ENCODE measurements at places on chromosomes 3 and 15.

DNA sequence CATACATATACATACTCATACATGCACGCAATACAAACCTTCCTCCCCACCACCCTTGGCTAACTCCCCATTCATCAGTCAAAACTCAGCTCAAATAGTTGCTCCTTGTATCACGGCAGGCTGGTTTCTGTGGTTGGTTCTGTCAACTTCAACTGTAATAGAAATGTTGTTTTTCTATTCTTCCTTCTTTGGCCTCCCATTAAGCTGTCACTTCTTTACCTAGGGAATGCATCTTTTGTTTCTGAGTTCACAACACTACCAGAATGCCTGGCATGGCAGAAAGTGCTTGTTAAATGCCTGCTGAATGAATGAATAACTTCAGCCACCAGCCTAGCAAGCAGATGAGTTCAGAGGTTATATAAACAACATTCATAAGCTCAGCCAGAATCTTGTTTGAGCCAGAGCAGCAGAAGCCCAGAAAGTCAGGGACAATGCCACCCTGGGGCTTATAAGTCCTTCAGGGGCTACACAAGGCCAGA, 63.1 kb downstream of the B3GALNT1 start:
- DNase-seq = no peak

GRCh38 chr15:62145015-62145735, 19.9 kb downstream of the C2CD4B start:
- DNase-seq = no peak

DNA sequence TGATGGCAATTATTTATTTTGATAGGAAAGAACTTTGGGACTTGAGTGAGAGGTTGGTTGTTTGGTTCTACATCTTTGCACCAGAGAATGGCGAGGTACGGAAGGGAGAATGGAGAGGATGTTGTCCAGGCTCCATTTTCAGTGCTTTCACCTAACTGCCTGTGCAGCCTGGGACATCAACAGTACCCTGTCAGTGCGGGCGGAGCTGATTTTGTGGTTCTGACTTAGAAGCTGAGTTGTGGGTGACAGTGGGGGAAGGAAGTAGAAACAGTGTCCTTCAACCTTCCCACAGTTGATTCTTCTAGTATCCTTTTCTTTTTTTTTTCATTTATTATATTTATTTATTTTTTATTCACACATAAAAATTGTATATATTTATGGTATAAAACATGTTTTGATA, 95.3 kb downstream of the TIGIT start:
- peak; percentile 46 for DNase-seq

DNA sequence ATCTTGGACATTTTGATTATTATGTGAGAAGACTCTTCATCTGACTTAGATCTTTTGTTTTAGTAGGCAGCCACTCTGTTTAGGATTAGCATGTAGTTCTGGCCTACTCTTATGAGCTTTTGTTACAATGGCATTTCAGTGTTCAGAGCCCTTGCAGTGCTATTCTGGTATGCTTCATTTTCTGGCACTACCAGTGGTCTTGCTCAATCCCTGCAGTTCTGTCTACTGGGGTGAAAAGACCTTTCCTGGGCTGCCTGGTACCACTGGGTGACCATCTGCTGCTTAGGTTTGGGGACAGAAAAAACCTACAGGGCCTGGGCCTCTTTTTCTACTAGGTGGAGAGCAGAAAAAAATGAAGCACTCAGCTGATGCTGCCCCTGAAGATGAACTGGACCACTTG, 42.5 kb downstream of the IL16 start:
- no peak for DNase-seq

DNA sequence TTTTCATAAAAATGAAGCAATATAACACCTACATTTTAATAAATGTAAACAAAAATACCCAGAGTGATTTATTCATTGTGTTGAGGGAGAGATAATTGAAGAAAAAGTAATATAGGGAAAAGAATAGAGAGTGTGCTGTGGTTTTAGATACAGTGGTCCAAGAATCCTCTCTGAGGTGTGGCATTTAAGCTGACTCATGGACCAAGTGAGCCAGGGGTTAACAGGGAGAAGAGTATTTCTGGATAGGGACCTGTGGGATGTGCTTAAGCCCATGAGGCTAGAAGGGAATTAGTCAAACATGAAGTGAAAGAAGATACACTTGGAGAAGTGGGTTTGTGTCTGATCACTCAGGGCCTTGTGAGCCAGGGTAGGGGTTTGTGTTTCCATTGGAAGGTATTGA, 680.7 kb upstream of the GRM7 start:
- no peak for DNase-seq

DNA sequence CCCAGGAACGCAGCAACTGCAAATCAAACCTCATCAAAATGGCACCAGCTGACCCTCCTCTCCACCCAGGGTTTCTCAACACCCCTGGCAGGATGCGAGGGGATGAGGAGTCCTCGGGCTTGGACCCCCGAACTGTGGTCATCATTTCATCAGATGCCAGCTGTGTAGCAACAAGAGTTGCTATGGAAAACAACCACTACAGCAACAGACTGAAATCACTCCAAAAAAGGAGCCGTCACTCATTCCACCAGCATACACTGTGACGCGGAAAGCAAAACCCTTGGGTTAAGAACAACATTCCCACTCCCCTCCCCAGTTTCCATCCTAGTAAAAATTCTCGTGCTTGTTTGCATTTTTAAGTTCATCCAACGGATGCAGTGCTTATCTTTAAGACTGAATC, 40.1 kb downstream of the VGLL4 start:
- DNase-seq = no peak

DNA sequence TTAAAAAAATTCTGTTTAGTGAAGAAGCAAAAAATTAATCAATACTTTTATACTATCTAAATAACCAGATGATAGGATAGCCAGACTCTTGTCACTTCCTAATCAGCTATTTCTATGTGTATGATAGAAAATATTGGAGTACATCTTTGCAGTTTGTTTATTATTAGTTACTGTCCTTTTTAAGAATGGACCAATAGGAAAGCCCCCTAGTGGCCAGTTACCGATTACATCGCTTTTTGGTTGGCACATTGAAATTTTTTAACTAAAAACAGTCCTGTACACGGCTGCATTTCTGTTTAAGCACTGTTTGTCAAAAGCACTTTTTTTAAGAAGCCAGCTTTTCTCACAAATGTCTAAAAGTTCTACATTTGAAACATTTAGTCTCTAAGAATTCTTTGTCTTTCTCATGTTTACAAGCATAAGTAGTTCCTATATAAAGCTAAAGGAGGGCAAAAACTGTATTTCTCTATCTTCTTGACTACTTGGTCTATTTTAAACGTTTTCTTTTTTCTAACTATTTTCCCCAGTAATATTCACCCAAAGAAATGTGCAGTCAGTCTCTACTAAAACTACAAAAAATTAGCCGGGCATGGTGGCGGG, 253.2 kb upstream of the LRTM1 start:
- peak; percentile 1 for DNase-seq

DNA sequence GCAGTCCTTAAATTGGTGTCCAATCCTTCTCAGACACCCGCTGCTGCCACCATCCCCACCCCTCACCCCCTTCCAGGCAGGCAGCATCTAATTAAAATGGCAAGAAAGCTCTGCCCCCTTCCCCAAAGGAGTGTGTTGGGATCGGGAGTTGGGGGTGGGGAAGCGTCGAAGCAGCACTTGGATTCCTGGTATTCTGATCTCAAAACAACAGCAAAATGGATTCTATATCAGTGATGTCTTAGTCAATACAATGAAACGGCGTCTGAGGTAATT, 1.4 kb downstream of the TNIK start:
- DNase-seq = no peak

- DNase-seq = no peak
Observed at GRCh38 chr3:27544372-27544865, 60.2 kb upstream of the SLC4A7 start.
